ENCODE measurements at places on chromosomes 3 and 15. TPM values are rescaled to one million over a fixed set of nuclear protein-coding genes. Genes with fewer than 3 reads are reported as not detected.

DNA sequence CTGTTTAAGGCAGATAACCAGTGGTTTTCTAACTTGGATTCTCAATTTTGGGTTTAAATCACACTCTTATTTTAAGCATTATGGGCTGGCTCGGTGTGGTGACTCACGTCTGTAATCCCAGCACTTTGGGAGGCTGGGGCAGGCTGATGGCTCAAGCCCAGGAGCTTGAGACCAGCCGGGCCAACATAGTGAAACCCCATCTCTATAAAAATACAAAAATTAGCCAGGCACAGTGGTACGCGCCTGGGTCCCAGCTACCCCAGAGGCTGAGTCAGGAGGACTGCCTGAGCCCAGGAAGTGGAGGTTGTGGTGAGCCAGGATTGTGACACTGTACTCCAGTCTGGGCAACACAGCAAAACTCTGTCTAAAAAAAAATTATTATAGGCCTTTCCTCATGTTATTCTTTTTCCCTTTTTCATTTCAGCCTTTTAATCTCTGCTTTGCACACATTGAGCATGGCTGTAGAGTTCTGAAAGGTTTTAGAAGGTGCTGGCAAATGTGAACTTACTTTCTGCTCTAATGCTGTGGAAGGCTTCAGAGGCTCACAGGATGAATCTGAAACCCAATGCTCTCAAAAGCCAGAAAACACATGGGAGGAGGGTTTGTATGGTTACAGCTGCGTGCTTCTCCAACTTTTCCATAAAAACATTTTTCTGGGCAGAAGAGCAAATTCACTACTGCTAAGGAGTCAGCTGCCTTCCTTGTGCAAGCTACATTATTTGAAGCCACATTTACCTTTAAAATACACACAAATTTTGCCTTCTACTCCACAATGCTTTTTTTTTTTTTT, 32.5 kb downstream of the CHAC1 start:
- no peak for DNase-seq
- no peak overlapping the region for H3K4me3 ChIP-seq
- peaks cover 8% of the 10 kb centered on the region for H3K4me1 ChIP-seq
- H3K27me3 ChIP-seq, result no peaks in the 10 kb centered on the region
- peaks cover 72% of the 10 kb centered on the region for H3K36me3 ChIP-seq

GRCh38 chr3:167671878-167672427, 18.2 kb upstream of the WDR49 start:
- no peak overlapping the region for H3K4me3 ChIP-seq
- no peaks in the 10 kb centered on the region for H3K4me1 ChIP-seq
- H3K27me3 ChIP-seq, result no peaks in the 10 kb centered on the region
- H3K27ac ChIP-seq, result no peak overlapping the region
- DNase-seq, result no peak

DNA sequence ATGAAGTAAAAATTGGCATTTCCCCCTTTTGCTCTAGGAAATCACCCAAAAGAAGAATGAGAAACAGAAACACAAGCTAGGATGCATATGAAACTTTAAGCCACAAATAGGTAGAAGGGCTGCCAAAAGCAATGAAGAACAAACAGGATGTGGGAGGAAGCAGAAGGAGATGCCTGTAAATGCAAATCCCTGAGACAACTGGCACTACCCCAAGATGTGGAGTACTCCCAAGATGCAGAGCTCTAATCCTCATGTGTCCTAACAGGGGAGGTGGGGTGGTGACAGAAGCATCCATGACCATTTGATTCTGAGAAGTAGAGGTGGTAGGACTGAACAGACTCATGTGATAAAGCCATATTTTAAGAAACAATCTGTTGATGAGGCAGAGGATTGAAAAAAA, 31.9 kb upstream of the ZNF280D start:
- DNase-seq, result peak; percentile 74
- H3K4me1 ChIP-seq, result peaks cover 32% of the 10 kb centered on the region
- H3K27ac ChIP-seq, result peak overlapping the region; percentile 93
- peaks cover 3% of the 10 kb centered on the region for H3K36me3 ChIP-seq

- H3K27ac ChIP-seq, result no peak overlapping the region
- peaks cover 28% of the 10 kb centered on the region for H3K27me3 ChIP-seq
- no peak overlapping the region for H3K4me3 ChIP-seq
- peaks cover 5% of the 10 kb centered on the region for H3K4me1 ChIP-seq
- H3K36me3 ChIP-seq, result no peaks in the 10 kb centered on the region
- no peak for DNase-seq
These were observed 276.9 kb downstream of the TLE3 start for GRCh38 chr15:69820819-69821218.

DNA sequence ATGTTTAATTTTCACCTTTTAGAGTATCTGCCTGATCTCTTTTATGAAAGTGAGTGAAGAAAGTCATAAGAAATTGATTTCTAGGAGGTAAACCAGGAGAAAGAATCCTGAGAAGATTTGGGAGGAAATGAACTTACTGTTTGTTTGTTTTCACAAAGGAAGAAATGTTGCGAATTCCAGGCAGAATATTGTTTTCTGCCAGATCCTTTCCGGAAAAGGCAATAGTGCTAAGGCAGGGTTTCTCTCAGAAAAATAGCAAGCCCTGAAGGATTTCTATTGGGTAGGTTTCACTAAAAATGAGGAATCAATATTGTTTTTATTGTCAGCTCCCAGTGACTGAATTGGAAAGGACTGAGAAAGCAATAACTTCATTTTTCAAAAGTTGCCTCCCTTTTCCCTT, 85.7 kb upstream of the TGFBR2 start:
- H3K27me3 ChIP-seq, result no peaks in the 10 kb centered on the region

GRCh38 chr3:54878145-54878544, 49.7 kb downstream of the LRTM1 start:
- DNase-seq, result no peak
- H3K36me3 ChIP-seq, result no peaks in the 10 kb centered on the region
- H3K27ac ChIP-seq, result no peak overlapping the region
- H3K4me1 ChIP-seq, result no peaks in the 10 kb centered on the region
- H3K4me3 ChIP-seq, result no peak overlapping the region

DNA sequence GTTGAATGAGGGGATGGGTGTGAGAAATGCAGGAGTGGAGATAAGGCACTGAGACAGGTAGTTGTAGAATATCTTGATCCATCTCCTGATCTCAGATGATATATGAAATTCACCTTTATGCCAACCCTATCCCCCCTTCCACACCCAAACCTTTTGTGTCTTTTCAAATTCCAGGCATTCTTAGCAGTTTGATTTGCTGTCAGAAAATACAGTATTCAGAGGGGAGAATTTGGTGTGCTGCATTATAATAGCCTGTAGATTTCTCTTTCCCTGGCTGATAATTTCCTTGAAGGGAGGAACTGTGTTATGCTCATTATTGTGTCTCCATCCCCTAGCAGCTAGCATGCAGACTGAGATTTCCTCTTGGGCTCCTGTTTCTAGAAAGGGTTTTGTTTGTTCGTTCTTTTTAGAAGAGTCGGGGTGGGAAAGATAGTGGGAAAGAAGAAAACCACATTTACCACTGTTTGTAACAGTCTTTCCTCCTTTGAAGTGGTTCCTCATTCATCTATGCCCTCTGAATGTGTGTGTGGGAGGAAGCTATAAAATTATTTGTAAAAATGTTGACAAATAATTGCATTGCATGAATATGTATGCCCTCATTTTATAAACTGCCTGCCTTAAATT, 373.4 kb downstream of the DIPK2A start:
- no peaks in the 10 kb centered on the region for H3K4me1 ChIP-seq
- no peak for DNase-seq
- no peak overlapping the region for H3K27ac ChIP-seq
- H3K27me3 ChIP-seq, result no peaks in the 10 kb centered on the region
- no peak overlapping the region for H3K4me3 ChIP-seq
- no peaks in the 10 kb centered on the region for H3K36me3 ChIP-seq

GRCh38 chr3:126545544-126545943, 13.2 kb downstream of the C3orf22 start:
- no peaks in the 10 kb centered on the region for H3K36me3 ChIP-seq
- DNase-seq, result no peak
- H3K27me3 ChIP-seq, result no peaks in the 10 kb centered on the region
- H3K4me1 ChIP-seq, result no peaks in the 10 kb centered on the region
- H3K4me3 ChIP-seq, result no peak overlapping the region

- H3K36me3 ChIP-seq, result no peaks in the 10 kb centered on the region
- no peak overlapping the region for H3K27ac ChIP-seq
- no peaks in the 10 kb centered on the region for H3K4me1 ChIP-seq
- no peak overlapping the region for H3K4me3 ChIP-seq
- DNase-seq, result no peak
These were observed 60.2 kb downstream of the PLXNA1 start for GRCh38 chr3:127043041-127043641.

DNA sequence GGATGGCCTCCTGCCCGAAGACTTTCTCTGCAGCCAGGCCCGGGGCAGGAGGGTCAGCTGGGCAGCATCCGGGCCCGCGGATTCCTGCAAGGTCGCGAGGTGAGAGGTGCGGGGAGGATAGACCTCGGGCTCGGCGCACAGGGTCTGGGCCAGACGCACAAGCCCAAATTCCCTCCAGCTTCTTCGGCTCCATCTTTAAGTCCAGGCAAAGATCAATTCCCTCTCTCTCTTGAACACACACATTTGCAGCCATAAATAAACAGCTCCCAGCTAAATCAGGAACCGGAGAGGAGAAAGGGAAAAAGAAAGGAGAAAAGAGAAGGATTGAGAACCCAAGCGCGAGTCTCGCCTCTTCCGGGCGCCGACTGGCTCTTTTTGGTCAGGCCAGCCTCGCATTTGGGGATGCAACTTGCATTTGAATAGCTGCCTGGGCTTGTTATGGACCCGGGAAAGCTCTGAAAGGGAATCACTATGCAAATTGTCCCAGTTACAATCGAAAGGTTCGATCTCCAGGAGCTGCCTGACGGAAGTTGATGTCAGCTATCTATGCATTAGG, 14.5 kb upstream of the ONECUT1 start:
- H3K4me3 ChIP-seq, result peak overlapping the region; percentile 38
- DNase-seq, result peak; percentile 57
- H3K27ac ChIP-seq, result no peak overlapping the region
- H3K27me3 ChIP-seq, result peaks cover 83% of the 10 kb centered on the region
- peaks cover 2% of the 10 kb centered on the region for H3K36me3 ChIP-seq

DNA sequence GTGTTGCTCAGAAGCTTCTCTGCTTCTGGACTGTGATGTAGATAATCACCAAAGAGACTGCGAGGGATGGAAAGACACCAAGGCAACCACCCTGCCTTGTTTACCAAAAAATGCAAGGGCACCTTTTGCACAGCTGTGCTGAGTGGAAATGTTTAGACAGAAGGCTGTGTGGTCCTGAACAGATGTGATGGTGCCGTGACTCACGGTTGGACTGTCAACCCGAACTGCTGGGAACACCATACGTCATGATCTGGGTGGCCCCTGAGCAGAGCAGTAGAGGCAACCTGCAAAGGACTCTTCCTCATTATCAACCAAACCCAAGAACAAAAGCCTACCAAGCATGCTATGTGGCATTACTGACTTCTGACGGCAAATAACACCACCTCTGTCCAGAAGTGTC, 61.3 kb upstream of the LPP start:
- peak; percentile 61 for DNase-seq

DNA sequence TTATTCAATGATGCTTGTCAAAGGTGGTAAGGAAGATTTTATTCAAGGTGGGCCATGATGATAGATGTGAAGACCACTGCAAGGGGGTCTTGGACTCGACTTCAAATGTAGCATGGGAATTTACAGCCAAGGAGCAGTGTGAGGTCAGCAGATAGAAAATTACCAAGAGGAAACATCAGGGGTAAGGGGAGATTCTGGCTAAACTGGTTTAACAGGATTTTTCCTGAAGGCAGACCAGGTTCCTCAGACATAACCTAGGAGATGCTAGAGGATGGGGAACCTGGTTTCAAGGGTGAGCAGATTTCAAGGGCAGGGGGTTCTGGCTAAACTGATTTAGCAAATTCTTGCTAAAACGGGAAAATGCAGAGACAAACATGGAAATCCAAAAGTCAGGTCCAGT, 464.9 kb downstream of the TAFA4 start:
- H3K27me3 ChIP-seq, result no peaks in the 10 kb centered on the region
- H3K4me1 ChIP-seq, result no peaks in the 10 kb centered on the region
- no peak overlapping the region for H3K4me3 ChIP-seq
- H3K36me3 ChIP-seq, result no peaks in the 10 kb centered on the region
- DNase-seq, result no peak
- no peak overlapping the region for H3K27ac ChIP-seq

GRCh38 chr15:29324746-29325145, 55.1 kb upstream of the NSMCE3 start:
- no peak overlapping the region for H3K4me3 ChIP-seq
- H3K36me3 ChIP-seq, result no peaks in the 10 kb centered on the region
- H3K27ac ChIP-seq, result no peak overlapping the region

- no peaks in the 10 kb centered on the region for H3K4me1 ChIP-seq
- peaks cover 35% of the 10 kb centered on the region for H3K27me3 ChIP-seq
- no peak overlapping the region for H3K27ac ChIP-seq
- no peak overlapping the region for H3K4me3 ChIP-seq
These were observed 2.7 kb downstream of the TMEM108 start for GRCh38 chr3:133040696-133041523.

DNA sequence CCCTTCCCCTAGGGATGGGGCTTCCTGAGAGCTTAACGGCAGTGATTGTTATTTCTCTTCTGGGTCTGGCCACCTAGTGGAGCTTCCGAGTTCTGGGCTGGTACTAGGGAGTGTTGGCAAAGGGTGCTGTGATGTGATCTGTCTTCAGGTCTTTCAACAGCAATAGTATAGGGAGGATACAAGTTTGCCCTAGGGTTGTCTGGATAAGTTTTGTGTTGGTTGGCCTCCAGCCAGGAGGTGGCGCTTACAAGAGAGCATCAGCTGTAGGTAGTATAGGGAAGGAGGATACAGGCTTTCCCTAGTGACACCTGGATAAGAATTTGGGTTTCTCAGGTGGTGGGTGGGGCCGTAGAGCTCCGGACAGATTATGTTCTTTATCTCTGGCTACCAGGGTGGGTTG, 19.2 kb upstream of the CPOX start:
- DNase-seq, result peak; percentile 62
- H3K27ac ChIP-seq, result no peak overlapping the region
- H3K27me3 ChIP-seq, result peaks cover 21% of the 10 kb centered on the region
- no peaks in the 10 kb centered on the region for H3K4me1 ChIP-seq
- H3K4me3 ChIP-seq, result no peak overlapping the region

DNA sequence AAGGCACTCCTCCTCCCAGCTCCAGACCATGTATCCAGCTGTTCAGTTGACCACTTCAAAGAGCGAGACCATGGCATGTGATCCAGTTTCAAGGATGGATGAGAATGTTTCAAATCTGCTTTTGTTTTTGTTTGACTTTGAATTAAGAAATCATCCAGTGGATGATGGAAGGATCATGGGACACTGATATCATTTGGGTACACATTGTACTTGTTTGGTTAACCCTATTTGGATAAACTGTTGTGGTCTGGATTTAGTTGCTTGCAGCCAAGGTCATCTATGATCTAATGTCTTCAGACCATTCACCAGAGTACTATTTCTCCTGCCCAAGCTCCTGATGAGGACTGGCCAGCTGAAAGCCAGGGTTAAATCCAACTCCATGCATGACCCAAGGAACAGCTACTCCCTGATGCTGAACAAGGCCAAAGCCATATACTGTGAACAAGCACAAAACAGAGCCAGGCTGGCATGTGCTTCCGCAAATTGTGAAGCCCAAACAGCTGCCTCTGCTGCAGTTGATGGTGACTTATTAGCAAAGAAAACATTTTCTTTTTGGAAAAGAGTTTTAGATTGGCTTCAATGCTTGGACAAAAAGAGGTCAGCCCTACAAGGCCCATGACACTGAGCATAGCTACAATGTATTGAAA, 5.2 kb upstream of the ADAMTS17 start:
- no peak overlapping the region for H3K27ac ChIP-seq
- DNase-seq, result peak; percentile 52
- peaks cover 9% of the 10 kb centered on the region for H3K4me1 ChIP-seq
- peaks cover 23% of the 10 kb centered on the region for H3K27me3 ChIP-seq

The NR1I2 gene
- 0.17 TPM for total RNA-seq

The IGSF10 gene
- total RNA-seq, result not detected

The ROPN1 gene
- total RNA-seq, result not detected

The ITGB5 gene
- total RNA-seq, result 2.2 TPM

The ZBBX gene
- not detected for total RNA-seq

The TUBGCP5 gene
- 26.3 TPM for total RNA-seq

The NMNAT3 gene
- total RNA-seq, result 0.73 TPM

The FOXB1 gene
- total RNA-seq, result 0.68 TPM

Measured in activated CD4-positive, alpha-beta T cell treated with anti-CD3 and anti-CD28 coated beads, Interleukin-2, amount 10 ng/mL, durations not matched to agents 24 days and 14 days (primary cell).